H9 (cell line): ENCODE measurements at places on chromosomes 12 and 14. TPM values are rescaled to one million over a fixed set of nuclear protein-coding genes. Genes with fewer than 3 reads are reported as not detected.

The KRT6C gene
- total RNA-seq, result not detected in 2 replicates

The SPX gene
- total RNA-seq, result 0.35 and 0.57 TPM in 2 replicates

The OLR1 gene
- not detected in 2 replicates for total RNA-seq

The C12orf50 gene
- 0.17 TPM in 1 of 2 replicates, not detected in the other for total RNA-seq

The SELPLG gene
- total RNA-seq, result 0.09 and 0.15 TPM in 2 replicates

The NGB gene
- 0.11 and 0.26 TPM in 2 replicates for total RNA-seq

The ABHD4 gene
- total RNA-seq, result 21.8 and 23.5 TPM in 2 replicates

The TRHDE gene
- total RNA-seq, result 0.68 and 1.0 TPM in 2 replicates

The BAG5 gene
- 38.0 and 40.9 TPM in 2 replicates for total RNA-seq

The LUM gene
- total RNA-seq, result not detected in 2 replicates

The SRRM4 gene
- total RNA-seq, result 1.1 and 1.4 TPM in 2 replicates
